Activated T-cell treated with anti-CD3 and anti-CD28 coated beads, Interleukin-2, amount 50 U/mL, for 1 hour (primary cell): ENCODE measurements at places on chromosomes 6 and 20.

GRCh38 chr20:24633026-24633425, 163.6 kb downstream of the SYNDIG1 start:
- DNase-seq, result no peak

- no peak for DNase-seq
Measured at GRCh38 chr20:54350415-54350814, 125.0 kb upstream of the DOK5 start.

DNA sequence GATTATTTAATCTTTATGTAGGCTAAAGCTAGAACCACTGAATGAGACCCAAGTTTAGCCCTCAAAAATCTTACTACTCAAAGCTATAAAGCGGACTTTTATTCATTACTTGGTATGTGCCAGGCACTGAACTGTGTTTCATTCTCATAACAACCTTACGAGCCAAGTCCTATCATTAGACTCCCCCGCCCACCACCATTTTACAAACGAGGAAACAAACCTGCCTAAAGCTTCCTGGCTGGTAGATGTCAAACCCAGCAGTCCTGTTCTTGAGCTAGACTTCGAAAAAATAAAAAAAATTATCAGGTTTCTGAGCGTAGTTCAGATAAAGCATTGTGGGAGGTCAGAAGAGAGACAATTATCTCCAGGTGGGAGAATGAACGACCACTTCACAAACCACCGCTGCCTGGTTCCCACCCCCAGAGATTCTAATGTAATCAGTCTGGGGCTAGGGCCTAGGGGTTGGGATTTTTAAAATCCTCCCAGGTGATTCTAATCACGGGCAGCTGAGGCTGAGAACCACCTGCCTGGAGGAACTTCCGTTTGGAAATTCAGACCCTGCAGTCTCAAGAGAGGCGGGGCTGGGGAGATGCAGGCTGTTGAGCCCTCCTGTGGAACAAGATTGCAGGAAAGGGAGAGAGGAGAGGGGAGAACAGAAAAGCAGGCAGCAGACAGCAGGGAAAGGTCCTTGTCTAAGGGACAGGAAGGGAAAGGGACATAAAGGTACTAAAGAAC, 8.6 kb downstream of the ADTRP start:
- no peak for DNase-seq

GRCh38 chr20:55580475-55580874, 424.8 kb downstream of the CBLN4 start:
- DNase-seq, result no peak

DNA sequence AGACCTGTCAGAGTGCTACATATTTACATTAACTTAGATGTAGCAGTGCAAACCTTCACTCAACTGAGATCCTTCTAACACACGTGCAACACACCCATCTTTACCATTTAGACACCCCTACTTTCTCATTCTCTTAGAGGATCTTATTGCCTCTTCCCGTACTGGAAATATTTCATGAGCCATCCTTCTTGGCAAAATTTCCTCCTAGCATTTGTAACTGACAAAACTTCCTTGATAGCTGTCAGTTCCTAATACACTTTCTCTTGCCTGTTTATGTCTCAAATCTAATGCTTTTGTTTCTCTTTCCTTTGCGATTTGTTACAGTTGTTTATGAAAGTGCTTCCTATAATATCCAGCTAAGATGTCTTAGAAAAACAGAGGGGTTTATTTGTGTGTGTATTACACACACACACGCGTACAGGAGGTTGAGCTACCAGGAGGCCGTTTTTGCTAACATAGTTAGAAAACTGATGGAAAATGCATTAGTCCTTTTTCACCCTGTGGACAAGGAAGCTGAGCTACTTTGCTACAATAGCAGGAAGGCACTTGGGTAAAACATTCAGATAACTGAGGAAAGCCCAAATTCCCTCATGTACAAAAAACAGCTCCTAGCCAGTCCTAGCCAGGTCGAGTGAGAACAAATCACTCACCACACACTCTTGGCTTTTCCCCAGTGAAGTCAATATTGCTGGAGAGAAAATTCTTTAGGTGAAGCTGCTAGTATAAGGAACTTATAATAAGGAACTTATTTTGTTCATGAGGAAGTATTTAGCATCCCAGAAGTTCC, 153.6 kb downstream of the NFATC2 start:
- no peak for DNase-seq

GRCh38 chr6:14371530-14371929, 254.0 kb downstream of the CD83 start:
- no peak for DNase-seq

GRCh38 chr6:2471472-2471871, 226.1 kb upstream of the GMDS start:
- no peak for DNase-seq

DNA sequence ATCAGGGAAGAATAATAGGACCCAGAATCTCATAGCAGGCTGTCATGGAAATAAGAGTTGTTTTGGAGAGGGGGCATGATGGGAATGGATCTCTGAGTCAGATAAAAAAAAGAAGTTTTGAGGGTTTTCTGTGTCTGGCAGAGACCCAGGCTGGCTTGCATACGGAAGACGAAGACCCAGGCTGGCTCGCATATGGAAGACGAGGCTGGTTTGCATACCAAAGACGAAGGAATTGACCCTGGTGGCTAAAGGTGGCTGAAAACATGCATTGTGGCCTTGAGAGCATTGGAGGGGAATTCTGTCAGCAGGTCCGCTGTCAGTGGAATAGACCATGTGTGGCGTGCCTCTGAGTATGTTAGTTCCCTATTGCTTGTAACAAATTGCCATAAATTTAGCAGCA, 335.1 kb downstream of the BTBD3 start:
- no peak for DNase-seq

DNA sequence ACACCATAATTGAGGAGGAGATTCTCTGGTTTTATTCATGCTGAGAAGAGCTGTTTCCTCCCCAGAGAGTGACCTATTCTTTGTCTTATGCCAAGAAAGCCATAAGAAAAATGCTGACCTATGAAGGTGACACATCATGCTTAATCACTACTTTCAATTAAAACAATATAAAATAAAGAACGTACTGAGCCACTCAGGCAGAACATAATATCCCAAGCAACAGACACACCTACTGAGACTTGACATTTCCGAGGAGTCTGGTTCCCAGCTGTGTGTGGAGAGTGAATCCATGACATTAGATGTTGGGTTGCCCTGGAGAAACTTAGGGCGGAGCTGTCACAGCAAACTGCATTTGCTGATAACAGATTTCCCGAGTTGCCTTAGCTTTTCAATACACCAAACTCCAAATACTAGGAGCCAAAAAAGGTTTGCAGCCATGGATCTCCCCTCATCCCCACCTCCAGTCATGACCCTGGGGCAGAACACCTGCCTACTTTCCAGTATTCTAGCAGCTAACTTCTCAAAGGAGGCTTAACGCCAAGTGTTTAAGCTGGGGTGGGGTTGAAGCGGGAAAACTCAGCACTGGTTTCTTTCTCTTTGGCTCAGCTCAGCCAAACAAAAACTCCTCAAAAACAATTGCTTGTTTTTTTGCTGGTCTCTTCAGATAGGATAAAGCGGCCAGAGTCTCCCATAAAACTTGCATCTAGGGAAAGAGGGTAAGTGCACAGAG, 92.2 kb downstream of the BACH2 start:
- no peak for DNase-seq

DNA sequence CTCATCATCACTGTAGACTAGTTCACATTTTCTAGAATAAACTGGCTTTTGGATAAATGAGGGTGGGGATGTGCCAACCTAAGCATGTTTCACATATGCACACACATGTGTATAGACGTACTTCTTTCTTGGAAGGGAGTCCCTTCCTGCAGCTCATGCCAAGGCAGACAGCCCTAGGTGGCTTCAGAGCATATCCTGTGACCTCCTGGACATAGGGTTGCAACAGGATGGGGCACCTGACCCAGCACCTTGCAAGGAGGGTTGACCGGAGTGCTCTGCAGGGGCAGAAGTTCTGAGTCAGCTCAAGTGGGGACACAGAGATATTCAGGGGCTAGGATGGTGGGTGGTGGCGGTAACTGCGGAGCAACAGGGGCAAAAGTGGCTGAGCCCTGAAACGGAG, 68.6 kb upstream of the RALGAPA2 start:
- DNase-seq, result no peak

GRCh38 chr6:17716221-17716620, 9.5 kb upstream of the NUP153 start:
- DNase-seq, result no peak

DNA sequence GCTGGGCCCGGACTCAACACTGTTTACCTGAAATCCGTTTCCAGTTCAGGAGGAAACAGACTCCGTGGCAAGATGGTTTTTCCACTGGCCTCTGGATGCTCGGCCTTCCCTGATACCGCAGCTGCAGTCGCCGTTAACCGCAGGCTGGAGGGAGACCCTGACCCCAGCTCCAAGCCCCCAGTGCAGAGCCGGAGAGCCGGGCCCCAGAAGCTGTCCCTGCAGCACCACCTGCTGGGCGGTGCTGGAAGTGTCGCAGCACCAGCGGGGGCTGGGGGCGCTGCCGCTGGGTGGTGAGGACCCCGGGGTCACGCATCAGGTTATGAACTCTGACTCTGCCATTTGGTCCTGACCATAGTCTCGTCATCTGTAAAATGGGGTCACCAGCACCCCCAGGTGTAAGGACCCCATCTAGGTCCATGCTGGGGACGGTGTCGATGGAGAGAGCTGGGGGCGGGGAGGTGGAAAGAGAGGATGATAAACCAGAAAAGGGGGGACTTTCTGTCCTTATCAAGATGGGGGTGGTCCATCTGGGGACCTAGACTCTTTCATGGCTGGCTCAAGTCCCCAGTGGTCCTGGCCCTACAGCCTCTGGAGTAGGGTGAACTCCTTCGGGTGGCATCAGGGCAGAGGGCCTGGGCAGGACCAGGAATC, 20.8 kb upstream of the CHRNA4 start:
- peak; percentile 59 for DNase-seq

DNA sequence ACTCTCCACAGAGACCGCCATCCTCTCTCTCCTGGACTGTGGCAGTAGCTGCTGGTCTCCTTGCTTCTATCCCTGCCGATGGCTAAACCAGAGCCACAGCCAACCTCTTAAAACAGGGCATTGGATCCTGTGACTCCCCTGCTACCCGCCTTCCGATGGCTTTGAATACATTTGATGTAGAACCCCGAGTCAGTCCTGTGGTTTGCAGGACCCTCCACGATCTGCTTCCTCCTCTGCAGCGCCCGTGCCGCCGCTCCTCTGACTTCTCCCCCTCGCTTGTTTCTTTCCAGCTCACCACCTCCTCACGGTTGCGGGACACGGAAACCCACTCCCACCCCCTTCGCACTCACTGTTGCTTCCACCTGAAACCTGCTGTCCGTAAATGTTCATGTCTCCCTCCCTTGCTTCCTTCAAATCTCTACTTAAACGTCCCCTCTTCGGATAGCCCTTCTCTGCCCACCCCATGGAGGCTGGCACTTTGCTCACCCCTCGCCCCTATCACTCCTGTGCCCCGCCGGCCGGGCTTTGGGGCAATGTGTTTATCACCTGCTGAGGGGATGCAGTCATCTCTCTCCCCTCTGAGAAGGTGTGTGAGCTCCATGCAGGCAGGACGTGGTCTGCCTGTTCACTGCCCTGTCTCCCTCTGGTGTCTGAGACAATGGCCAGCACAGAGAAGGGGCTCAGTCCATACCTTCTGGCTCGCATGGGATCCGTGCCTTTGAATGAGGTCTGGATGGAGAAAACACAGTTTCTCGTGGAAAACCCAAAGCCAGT, 67.8 kb downstream of the GFOD1 start:
- DNase-seq, result no peak
